HAP-1 (cell line): ENCODE measurements at places on chromosomes 16 and 17.

DNA sequence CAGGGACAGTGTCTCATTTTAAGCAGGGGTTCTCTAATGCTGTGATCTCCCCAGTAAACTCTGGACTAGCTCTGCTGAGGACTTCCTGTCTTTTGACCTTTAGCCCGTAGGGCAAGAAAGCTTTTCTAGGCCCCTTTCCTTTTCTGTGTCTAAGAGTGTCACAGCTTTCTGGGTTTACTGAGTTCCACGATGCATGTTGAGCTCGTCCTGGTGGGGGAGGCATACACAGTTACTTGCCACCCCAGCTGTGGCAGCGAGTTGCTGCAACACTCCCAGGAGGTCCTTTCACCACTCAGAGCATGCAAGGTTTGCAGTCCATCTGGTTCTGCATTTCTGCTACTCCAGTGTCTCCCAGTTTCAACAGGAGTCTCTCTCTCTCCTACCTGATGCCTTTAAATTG, 23.7 kb downstream of the NOD2 start:
- no peak for DNase-seq

DNA sequence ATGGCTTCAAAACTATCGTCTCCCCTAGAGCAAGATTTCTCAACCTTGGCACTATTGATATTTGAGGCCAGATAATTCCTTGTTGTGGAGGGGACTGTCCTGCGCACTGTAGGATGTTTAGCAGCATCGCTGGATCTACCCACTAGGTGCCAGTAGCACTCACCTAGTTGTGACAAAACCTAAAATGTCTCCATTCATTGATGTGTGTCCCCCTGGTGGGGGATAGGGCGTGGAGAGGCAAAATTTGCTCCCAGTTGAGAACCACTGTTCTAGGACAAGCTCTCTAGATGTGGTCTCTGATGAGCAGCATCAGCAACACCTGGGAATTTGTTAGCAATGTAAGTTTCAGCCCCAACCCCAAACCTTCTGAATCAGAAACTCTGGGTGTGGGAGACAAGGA, 259.0 kb downstream of the XYLT1 start:
- no peak for DNase-seq

- peak; percentile 77 for DNase-seq
Observed at GRCh38 chr17:74960570-74961342, 11.8 kb downstream of the HID1 start.

DNA sequence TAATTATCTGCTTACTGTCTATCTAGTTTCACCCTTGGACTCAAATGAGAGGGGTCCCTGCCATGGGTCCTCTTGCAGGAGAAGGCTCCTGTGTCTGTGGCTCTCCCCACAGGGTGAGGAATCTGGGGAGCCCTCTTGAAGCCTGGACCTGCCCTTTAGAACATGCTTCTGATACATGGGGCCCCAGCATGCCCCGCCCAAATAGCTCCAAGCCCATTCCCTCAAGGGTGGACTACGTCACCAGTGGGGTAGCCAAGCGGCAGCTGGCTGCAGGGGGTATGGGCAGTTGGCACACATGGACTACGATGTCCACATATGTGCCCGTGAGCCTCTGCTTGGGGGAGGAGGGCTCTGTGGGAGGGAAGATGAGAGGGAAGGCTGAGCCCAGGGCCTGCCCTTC, 39.3 kb downstream of the ARHGAP27 start:
- DNase-seq: no peak

DNA sequence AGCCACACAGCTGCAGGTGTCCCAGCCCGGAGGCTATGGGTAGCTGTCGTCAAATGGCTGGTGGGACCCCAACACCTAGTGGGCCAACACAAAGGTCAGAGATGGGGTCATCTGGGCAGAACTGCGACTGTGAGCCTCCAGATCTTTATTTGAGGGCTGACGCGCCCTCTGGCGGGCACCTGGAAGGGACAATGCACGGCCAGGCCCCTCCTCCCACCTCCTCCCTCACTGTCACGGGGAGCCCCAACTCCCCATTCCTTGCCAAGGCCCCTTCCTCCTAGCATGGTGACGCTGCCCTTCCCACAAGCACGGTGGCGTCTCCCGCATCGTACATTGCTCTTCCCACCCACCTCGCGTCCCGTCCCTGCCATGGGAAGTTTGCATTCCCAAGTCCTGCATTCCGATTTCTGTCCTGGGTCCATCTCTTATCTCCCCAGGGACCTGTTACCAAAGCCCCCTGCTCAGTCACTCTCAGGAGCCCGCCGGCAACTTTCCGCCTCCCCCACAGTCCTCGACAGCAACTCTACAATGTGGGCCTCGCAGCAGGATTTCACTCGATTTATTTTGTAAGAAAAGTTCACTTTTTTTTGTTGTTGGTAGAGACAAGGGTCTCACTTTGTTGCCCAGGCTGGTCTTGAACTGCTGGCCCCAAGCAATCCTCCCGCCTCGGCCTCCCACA, 1.0 kb downstream of the TLE7 start:
- peak; percentile 14 for DNase-seq

GRCh38 chr16:10868104-10868595, 8.9 kb upstream of the CIITA start:
- DNase-seq: no peak

GRCh38 chr16:30458561-30459394, 13.1 kb upstream of the SEPHS2 start:
- DNase-seq: no peak

DNA sequence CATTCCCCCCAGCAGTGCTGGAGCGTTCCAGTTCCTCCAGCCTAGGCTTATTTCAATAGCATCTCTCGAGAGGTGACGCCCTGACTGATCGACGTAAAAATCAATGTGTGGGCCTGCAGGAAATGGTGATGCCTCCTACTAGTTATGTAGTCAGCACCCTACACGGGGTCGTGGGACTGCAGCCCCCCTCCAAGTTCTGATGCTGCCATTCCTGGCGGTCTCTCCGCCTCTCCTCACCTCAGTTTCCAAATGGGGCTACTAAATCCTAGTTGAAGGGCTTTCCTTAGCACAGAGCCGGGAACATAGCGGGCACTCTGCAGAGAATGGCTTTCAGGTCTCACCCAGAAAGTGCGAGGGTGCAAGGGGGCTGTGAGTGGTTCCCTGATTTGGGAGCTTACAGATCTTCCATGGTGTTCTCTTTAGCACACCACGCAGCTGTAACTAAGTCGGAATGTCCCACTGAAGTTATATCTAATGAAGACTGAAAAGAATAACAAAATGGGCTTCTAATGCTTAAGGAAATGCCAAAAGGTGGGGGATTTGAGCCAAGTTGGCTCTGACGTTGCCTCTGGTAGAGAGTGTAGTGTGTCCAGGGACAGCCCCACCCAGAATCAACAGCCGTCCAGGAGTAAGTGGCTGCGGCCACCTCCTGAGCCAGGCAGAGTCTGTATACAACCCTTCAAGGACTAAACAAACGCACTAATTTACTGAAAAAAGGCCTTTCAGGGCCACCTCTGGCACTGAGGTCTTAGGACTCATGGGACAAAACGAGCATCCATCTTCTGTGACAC, 299.7 kb upstream of the FOXF1 start:
- no peak for DNase-seq

DNA sequence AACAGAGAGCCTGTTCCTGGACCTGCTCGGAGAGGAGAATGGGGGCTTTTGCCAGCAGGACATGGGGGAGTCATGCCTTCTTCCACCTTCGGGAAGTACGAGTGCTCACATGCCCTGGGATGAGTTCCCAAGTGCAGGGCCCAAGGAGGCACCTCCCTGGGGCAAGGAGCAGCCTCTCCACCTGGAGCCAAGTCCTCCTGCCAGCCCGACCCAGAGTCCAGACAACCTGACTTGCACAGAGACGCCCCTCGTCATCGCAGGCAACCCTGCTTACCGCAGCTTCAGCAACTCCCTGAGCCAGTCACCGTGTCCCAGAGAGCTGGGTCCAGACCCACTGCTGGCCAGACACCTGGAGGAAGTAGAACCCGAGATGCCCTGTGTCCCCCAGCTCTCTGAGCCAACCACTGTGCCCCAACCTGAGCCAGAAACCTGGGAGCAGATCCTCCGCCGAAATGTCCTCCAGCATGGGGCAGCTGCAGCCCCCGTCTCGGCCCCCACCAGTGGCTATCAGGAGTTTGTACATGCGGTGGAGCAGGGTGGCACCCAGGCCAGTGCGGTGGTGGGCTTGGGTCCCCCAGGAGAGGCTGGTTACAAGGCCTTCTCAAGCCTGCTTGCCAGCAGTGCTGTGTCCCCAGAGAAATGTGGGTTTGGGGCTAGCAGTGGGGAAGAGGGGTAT, 39.3 kb upstream of the IL21R start:
- DNase-seq: no peak

DNA sequence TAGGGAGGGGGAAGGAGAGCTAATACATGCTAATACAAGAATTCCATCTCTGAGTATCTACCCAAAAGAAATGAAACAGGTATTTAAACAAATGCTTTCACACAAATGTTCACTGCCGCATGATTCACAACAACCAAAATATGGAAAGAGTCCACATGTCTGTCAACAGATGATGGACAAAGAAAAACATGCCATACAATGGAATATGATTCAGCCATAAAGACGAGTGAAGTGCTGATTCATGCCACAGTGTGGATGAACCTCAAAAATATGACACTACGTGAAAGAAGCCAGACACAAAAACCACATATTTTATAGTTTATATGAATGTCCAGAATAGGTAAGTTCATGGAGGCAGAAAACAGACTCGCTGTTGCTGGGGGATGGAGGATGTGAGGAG, 321.4 kb downstream of the FOXL1 start:
- no peak for DNase-seq

GRCh38 chr17:65542610-65543009, 18.8 kb downstream of the AXIN2 start:
- DNase-seq: no peak

DNA sequence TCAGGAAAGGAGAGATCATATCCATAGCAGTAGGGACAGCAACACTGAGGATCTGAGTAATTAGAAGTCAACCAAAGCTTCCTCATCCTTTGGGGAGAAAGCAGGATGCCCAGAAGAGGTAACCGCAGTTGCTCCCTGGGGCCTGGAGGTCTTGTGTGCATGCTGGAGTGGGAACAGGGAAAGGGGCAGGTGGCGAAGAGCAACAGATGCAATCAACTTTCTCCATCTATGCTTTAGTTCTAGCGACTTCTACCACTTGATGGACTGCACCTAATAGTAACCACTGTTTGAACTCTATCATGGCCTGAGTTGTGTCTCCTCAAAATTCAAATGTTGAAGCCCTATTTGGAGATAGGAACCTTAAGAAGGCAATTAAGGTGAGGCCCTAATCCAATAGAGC, 503.8 kb downstream of the NPIPA7 start:
- no peak for DNase-seq

- DNase-seq: peak; percentile 49
Observed at GRCh38 chr16:66728117-66728787, 23.2 kb downstream of the DYNC1LI2 start.

- DNase-seq: no peak
Observed at GRCh38 chr17:74892013-74892841, 1.2 kb downstream of the FADS6 start.

DNA sequence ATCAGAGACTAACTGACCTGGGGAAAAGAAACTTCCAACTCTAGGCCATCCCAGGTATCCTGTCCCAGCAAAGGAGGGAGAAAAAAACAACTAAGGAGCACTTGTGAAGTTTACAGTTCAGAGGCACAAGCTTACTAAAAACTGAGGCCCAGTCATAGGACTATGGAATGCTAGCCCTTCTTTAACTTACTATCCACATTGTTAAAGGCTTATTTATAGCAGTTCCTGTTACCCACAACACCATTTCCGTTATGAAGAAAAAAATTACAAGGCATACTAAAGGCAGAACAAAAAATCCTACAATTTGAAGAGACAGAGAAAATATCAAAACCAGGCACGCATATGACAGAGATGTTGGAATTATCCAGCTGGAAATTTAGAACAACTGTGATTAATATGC, 159.1 kb downstream of the CDH11 start:
- no peak for DNase-seq

GRCh38 chr17:73281928-73282327, 20.2 kb upstream of the CPSF4L start:
- no peak for DNase-seq

GRCh38 chr17:42920106-42920900, 19.7 kb downstream of the G6PC1 start:
- no peak for DNase-seq

GRCh38 chr16:1530883-1531637, 2.4 kb upstream of the TMEM204 start:
- DNase-seq: no peak

GRCh38 chr17:78925662-78926555, 722 bp upstream of the TIMP2 start:
- DNase-seq: no peak

DNA sequence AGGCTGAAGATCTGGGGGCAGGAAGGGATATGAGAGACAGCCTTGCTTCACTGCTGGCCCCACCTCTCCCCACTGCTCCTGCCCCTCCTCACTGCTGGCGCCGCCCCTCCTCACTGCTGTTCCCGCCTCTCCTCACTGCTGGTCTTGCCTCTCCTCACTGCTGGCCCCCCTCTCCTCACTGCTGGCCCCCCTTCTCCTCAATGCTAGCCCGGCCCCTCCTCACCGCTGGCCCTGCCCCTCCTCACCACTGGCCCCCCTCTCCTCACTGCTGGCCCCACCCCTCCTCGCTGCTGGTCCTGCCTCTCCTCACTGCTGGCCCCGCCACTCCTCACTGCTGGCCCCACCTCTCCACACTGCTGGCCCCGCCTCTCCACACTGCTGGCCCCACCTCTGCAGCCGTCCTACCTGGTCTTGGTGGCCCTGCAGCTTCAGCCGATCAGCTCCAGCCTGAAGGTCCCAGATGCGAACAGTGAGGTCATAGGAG, 9.5 kb upstream of the PAM16 start:
- peak; percentile 21 for DNase-seq

DNA sequence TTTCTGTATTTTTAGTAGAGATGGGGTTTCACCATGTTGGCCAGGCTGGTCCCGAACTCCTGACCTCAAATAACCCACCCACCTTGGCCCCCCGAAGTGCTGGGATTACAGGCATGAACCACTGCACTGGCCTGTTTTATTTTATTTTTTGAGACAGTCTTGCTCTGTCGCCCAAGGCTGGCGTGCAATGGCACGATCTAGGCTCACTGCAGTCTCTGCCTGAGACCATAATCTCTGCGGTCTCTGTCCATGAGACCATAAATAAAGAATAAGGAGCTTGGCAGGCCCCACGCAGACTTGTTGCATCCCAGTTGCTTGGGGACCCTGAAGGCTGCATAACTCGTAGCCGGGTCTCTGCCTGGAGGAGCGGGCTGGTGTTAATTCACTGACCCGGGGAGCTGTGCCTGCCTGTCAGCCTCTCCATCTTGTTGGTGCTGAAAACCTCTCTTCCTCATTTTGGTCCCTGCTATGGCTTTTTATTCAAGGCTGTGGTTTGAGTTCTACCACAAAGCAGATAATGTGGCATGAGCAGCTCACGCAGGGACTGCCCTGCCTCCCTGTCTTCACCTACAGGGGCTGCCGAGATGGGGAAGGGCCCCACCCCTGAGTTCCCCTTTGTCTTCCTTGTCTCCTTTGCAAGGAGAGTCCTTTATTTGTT, 82.1 kb downstream of the MSI2 start:
- no peak for DNase-seq

DNA sequence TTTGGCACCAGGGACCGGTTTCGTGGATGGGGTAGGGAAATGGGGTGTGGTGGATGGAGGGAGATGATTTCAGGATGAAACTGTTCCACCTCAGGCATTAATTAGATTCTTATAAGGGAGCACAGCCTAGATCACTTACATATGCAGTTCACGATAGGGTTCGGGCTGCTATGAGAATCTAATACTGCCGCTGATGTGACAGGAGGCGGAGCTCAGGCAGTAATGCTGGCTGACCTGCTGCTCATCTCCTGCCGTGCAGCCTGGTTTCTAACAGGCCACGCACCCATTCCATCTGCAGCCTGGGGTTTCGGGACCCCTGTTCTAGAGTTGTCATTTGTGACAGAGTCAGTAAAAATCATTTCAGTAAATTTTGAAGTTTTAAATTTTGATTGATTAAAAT, 99.7 kb downstream of the CHD9 start:
- no peak for DNase-seq

GRCh38 chr17:1627982-1628855, at the start of gene SLC43A2:
Gene SLC43A2 (minus strand): TSS chr17:1628834. CDS start chr17:1627874, 960 bp downstream.
- peak; percentile 82 for DNase-seq
